Neural progenitor cell (in vitro differentiated cells): ENCODE measurements at places on chromosomes 1 and 21. TPM values are rescaled to one million over a fixed set of nuclear protein-coding genes. Genes with fewer than 3 reads are reported as not detected.

GRCh38 chr1:89125913-89126580 lies at the start of gene GBP2:
Gene GBP2 (minus strand): TSS chr1:89126114. CDS start chr1:89121966, 4,148 bp downstream.
- H3K4me1 ChIP-seq, result no peaks in the 10 kb centered on the region
- H3K36me3 ChIP-seq, result no peaks in the 10 kb centered on the region
- H3K27me3 ChIP-seq, result no peaks in the 10 kb centered on the region

DNA sequence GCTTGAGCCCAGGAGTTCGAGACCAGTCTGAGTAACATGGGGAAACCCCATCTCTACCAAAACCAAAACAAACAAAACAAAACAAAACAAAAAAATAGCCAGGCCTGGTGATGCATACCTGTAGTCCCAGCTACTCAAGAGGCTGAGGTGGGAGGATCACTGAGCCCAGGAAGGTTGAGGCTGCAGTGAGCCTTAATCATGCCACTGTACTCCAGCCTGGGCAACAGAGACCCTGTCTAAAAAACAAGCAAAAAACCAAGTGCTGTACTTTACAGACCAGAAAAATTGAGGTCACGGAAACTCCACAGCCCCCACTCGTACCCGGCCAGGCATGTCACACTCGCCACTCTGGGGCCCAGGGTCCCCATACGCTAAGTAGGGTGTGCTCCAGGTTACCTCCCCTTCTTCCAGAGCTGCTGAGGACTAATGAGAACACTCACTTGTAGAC lies 22.9 kb downstream of the ATP2B4 start:
- H3K27me3 ChIP-seq, result no peaks in the 10 kb centered on the region
- no peaks in the 10 kb centered on the region for H3K36me3 ChIP-seq
- H3K4me1 ChIP-seq, result peaks cover 13% of the 10 kb centered on the region
- DNase-seq, result no peak
- no peak overlapping the region for H3K4me3 ChIP-seq

- H3K27ac ChIP-seq, result no peak within 1 kb of the TSS
- no peak for DNase-seq
- no peak within 1 kb of the TSS for H3K4me3 ChIP-seq
- H3K36me3 ChIP-seq, result no peaks in the 10 kb centered on the region
- H3K27me3 ChIP-seq, result no peaks in the 10 kb centered on the region
Observed at GRCh38 chr1:159302095-159302494, at the start of gene FCER1A. Gene FCER1A (plus strand): TSS chr1:159302336. CDS start chr1:159302365, 29 bp downstream.

- no peak overlapping the region for H3K4me3 ChIP-seq
- H3K36me3 ChIP-seq, result no peaks in the 10 kb centered on the region
- DNase-seq, result no peak
Observed at GRCh38 chr21:39523399-39523798, 71.6 kb downstream of the SH3BGR start.

DNA sequence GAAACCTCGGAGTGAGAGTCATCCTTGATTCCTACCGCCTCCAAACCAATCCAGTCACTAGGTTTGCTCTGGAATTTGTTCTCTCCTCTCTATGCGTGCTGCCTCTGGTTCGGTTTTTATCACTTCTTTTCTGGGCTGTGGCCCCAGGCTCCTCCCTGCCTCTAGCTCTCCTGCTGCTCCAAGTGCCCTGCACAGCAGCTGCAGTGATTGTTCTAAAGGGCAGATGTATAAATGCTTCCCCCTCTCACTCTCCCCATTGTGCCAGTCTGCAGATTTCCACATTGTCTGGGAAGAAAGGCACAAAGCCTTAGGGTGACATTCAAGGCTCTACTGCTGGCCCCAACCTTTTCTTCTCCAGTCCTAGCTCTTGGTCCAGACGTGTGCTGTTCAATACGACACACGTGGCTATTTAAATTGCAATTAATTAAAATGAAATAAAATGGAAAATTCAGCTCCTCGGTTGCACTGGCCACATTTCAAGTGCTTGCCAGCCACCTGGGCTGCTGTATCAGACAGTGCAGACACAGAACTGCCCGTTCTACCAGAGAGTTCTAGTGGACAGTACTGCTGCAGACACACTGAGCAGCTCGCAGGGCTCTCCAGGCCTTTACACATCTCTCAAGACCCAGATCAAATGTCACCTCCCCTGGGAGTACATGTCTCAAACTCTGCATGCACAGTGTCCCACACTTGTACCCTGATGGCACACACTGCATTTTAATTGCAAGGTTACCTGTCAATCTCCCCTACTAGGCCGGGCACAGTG lies 12.4 kb downstream of the TRIM62 start:
- H3K4me3 ChIP-seq, result no peak overlapping the region
- no peaks in the 10 kb centered on the region for H3K36me3 ChIP-seq
- DNase-seq, result peak; percentile 57
- peaks cover 15% of the 10 kb centered on the region for H3K4me1 ChIP-seq
- H3K27ac ChIP-seq, result no peak overlapping the region
- H3K27me3 ChIP-seq, result peaks cover 3% of the 10 kb centered on the region

DNA sequence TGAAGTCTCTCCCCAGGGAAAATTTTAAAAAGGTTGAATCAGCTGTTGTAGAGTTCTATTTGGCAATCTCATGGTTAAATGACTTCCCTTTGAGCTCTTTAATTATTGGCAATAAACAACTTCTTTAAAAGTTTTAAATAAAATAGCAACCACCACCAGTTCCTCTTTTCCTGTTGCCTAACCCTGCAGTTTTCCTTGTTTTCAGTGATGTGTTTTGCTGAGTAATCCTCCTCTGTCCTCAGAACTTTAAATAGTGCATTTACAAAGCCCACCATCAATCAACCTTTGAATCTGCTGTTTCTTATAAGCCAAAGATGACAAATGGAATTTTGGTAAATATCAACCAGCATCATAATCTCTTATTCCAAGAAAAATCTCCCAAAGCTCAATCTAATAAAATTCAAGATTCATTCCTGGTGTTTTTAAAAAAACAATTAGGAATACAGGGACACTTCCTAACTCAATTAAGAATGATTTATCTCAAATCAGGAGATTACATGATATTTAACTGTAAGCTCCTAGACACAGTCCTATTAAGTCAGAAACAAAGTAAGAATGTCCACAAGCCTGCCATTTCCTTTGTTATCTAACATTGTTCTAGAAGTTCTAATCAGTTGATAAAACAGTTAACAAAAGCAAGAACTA lies 14.8 kb downstream of the AVPR1B start:
- H3K4me3 ChIP-seq, result no peak overlapping the region
- H3K4me1 ChIP-seq, result no peaks in the 10 kb centered on the region
- DNase-seq, result no peak
- no peaks in the 10 kb centered on the region for H3K36me3 ChIP-seq

DNA sequence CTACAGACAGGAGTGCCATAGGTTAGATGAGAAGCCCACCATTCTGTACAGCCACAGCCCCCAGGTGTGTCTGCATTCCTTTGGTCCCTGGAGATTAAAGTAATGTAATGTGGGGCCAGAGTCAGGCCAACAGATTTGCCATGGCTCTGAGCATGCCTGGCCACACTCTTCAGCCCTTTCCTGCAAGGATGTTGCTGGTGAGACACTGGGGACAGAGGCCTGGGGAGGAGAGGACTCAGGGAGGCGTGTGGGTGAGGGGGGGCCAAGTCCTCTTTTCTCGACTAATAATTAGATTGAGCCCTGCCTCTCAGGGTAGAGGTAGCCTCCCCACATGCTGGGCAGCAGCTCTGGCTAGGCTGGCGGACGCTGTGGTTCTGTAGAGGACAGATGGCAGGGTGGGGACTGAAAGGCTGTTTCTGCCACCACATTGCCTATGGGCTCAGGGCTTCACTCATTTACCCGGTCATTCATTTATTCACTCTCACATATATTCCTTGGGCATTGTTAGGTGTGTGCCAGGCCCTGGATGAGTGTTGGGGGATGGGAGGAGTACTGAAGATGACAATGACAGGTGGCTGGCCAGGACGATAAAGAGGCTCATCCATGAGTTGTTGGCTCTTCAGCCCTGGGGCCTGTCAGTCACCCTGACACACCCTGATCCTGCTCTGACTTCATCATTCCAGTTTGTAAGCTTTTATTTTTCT lies 7.1 kb upstream of the PRCC start:
- H3K36me3 ChIP-seq, result no peaks in the 10 kb centered on the region
- no peak overlapping the region for H3K27ac ChIP-seq
- peaks cover 10% of the 10 kb centered on the region for H3K4me1 ChIP-seq
- DNase-seq, result peak; percentile 19

Gene NBPF11
- total RNA-seq, result 9.1 TPM in 2 replicates

Gene FALEC
- total RNA-seq, result 0.96 TPM in 1 of 2 replicates, not detected in the other

Gene EPS15
- total RNA-seq, result 36.3 and 42.0 TPM in 2 replicates

Gene ESRRG
- total RNA-seq, result 2.1 and 3.0 TPM in 2 replicates

Gene TMEM81
- 2.1 and 3.3 TPM in 2 replicates for total RNA-seq
